ENCODE measurements at places on chromosomes 1 and 21.

GRCh38 chr1:202567738-202568137, 142.5 kb downstream of the SYT2 start:
- peak; percentile 75 for DNase-seq

DNA sequence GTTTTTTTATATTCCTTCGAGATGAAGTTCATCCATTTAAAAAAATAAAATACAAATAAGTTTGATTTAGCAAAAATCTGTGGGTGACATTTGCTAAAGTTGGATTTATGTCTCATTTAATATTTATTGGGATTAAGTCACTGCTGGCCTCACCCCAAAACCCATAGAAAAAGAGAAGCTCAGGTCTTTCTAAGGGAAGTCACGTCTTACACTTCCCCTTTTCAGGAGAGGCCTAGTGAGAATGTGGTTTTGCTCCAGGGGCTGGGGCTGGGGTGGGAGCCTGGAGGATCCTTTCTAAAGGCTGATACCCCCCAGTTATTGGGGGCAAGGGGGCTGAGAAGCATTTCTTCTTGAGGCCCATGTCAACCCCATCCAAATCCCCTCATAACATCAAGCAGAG, 300.3 kb downstream of the DSCAM start:
- DNase-seq = no peak

GRCh38 chr1:245051349-245052221, 103.2 kb upstream of the KIF26B start:
- DNase-seq = peak; percentile 14

GRCh38 chr1:54882519-54882918, 4.5 kb downstream of the DHCR24 start:
- DNase-seq = no peak

DNA sequence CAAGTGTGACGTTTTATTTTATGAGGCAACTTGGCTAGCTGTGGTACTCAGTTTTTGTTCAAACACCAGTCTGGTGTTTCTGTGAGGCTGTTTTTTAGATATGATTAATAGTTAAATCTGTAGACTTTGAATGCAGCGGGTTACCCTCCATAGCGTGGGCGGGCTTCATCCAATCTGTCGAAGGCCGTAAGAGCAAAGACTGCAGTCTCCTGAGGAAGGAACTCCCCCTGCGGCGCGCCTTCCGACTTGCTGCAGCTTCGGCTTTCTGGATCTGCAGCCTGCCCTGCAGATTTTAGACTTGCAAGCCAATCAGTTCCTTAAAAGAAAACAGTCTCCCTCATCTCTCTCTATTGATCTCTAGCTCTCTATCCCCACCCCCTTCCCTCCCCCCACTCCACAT, 4.2 kb upstream of the ZNF496 start:
- DNase-seq = peak; percentile 23

GRCh38 chr1:222454186-222454585, 93.7 kb downstream of the HHIPL2 start:
- DNase-seq = peak; percentile 45

- DNase-seq = peak; percentile 14
Measured at GRCh38 chr1:63955370-63956145, 181.7 kb downstream of the ROR1 start.

- DNase-seq = no peak
Measured at GRCh38 chr1:3000671-3001470, 20.4 kb upstream of the ACTRT2 start.

DNA sequence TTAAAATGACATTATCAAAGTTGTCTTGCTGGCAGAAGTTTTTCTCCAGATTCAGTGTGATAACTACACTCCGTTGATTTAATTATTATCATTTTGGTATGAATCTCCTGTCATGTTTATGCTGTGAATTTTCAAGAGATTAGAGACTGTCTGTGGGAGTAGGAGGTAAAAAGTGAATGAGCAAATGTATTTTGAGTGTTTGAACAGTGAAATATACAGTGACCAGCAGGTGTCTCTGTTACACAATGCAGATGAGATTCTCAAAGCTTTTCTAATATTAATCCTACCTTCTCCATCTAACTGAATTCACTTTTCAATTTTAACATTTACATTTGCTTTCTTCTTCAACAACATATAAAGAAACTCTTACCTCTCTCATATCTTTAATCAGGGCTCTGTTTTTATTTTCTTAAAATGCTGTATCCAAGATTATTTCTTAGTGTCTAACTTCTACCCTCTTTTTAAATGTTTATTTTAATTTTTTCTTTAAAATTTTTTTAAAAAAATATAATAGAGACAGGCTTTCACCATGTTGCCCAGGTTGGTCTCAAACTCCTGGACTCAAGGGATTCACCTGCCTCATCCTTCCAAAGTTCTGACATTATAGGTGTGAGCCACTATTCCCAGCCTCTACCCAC, 20.9 kb upstream of the HSPA13 start:
- peak; percentile 24 for DNase-seq

DNA sequence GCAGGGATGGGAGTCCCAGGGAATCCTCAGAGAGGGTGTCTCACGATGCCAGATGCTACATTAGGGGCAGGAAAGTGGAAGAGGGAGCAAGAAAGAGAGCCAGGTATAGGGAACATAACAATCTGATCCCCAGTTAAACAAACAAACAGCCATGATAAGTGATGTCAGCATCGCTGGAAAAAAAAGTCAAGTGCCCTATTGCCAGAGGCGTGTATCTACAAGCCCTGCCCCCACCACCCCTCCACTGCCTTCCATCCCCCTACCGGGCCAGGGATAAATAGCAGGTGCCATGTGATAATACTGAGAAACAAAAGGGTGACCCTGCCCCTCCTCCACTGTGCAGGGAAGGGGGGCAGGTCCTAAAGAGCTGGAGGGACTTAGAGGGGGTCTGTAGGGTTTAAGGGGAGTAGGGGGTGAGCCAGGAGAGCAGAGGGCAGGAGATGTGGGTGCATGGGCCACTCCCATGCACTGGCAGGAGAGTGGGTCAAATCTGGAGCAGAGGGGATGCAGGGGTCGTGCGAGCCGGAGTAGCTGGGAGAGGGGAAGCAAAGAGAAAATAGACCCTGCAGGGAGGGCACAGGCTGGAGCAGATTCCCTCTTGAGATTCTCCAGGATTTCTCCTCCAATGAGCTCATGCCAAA, 3.4 kb downstream of the SLC26A9 start:
- no peak for DNase-seq

GRCh38 chr1:247387096-247387495, 28.9 kb upstream of the NLRP3 start:
- no peak for DNase-seq

DNA sequence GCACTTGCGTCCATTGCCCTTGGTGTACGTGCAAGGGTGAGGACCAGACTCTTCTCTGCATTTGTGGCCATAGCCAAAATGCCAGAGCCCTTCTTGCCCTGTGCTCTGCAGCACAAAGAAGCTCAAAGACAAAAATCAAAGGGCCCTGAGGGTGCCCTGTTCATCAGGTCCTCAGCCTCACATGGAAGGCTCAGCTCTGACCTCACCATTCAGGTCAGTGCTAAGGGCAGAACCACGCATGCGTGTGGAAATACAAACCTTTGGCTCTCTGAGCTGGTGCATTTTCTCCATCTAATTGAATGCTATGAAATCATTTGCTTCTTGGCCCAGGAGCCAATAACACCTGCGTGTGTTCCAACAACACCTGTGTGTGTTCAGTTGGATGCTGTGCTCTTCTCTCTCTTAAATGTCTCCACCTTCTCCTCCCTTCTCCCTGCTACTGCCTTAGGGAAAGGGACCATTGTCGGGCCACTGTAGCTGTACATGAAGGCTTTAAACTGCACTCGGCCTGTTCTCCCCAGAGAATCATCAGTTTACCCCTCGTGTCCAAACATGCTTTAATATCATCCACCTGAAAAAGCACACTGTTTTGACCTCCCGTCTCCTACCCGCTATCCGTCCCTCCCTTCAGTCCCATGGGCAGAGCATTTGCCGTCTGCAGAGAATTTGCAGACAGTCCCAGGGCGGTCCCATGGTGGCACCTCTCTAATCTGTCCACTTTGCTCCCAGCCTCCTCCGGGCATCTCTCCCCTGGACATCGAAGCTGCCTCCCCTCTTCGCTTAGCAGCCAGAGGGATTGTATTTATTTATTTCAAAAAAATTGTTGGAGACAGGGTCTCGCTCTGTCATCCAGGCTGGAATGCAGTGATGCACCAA, 60.6 kb downstream of the EVA1C start:
- no peak for DNase-seq

DNA sequence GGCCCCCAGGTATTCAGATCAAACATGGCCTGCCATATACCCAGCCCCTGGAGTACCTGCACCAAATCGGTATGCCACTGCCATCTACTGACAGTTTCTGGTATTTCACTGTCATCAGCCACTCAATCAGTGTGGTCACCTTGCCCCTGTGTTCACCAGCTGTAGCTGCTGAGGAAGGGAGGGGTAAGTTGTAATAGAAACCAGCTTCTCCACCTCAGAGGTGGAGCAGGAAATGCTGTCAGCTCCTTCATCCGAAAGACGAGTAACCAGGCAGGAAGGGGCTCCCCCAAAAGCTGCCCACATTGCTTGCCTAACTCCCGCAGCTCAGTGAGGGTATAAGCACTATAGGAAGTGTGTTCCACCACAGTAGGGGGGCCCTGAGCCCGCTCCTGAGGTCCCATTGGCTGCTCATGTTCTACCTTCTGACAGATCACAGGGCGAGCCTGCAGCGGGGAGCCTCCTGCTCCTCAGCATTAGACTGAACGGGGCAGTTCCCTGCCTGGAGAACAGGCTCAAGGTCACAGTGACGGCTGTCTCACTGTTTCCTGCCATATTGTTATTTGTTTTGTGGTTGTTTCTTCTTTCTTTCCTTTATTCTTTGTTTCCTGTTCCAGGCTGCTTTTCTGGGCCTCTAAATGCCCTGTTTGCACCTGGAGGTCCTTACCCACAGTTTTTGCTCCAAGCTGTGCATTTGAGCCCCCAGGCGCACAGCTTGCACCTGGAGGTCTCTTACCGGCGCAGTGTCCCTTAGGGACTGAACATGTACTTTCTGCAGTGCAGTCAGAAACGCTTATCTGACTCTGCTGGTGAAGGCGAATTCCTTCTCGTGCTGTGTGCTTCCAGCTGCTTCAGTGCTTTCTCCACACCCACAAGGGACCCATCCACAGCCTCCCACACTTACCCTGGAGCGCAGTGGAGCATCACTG, 1638.3 kb downstream of the MRPL39 start:
- DNase-seq = peak; percentile 48

GRCh38 chr1:42924851-42925760, 33.6 kb downstream of the SLC2A1 start:
- peak; percentile 22 for DNase-seq

DNA sequence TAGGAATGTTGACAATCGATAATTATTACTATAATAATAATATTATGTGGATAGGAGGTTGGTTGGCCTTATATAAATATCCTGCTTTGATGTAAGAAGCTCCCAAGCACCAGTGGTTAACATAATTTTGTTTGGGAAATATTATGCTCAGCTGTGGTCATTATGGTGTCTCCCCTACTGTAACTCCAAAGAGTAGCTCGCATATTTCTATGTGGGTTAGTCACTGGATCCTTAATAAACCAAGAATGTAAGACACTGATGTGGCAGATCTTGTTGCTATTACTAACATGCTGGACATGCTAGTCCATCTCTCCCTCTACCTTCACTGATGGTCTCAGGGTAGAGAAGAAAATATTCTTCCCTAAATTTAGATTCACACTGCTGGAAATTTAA, 79.2 kb upstream of the RALGPS2 start:
- peak; percentile 94 for DNase-seq

DNA sequence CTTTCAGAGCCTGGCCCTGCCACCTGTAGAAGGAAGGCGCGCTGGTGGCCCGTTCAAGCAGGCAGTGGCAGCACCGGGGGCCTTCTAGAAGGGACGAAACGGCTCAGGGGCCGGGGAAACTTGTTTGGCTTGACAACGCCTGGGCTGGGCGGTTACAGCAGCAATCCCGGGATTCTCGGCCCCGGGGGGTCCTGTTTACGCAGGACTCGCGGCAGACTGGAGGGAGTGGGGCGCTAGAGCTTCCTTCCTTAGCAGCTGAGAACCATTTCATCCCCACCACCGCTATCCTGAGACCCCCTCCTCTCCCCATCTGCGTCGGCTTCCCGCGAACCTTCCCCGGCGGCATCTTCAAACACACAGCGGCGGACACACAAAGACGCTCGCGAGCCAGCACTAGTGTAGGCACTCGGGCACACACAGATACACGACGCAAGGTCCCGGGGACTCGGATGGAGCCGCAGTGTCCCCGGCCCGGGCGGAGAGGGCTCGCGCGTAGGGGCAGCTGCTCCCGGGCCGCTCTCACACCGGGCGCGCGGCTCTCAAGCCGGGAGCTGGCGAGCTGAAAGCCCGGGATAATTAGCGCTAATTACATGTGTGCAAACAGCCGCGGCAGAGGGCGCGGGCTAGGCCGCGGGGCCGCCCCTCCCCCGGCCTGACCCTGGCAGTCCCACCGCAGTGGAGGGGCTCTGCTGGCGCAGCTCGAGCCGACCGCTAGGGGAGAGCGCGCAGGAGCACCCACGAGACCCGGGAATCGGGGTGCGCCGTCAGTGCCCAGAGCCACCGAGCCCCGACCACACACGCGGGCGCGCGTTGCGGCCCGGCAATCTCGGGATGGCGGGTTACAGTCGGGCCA, 271.4 kb downstream of the FOXD2 start:
- DNase-seq = peak; percentile 36

DNA sequence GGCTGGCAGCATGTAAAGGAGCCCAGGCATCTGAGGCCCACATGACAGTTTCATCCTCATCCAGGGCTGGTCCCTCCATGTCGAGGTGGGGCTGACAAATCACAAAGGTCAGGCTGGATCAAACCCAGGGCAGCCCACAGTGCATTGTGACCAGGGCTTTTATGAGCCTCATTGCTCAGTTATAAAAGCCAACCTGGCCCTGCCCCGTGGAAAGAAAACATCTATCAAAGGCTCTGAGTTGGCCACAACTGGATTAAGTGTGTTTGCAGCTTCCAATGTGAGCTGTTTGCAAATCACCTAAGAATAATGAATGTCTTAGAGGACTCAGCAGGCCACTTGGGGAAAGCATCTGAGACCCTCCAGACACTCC, 45.4 kb downstream of the GRHL3 start:
- DNase-seq = no peak

- DNase-seq = no peak
Measured at GRCh38 chr21:34498623-34499022, 13.4 kb downstream of the KCNE1 start.

DNA sequence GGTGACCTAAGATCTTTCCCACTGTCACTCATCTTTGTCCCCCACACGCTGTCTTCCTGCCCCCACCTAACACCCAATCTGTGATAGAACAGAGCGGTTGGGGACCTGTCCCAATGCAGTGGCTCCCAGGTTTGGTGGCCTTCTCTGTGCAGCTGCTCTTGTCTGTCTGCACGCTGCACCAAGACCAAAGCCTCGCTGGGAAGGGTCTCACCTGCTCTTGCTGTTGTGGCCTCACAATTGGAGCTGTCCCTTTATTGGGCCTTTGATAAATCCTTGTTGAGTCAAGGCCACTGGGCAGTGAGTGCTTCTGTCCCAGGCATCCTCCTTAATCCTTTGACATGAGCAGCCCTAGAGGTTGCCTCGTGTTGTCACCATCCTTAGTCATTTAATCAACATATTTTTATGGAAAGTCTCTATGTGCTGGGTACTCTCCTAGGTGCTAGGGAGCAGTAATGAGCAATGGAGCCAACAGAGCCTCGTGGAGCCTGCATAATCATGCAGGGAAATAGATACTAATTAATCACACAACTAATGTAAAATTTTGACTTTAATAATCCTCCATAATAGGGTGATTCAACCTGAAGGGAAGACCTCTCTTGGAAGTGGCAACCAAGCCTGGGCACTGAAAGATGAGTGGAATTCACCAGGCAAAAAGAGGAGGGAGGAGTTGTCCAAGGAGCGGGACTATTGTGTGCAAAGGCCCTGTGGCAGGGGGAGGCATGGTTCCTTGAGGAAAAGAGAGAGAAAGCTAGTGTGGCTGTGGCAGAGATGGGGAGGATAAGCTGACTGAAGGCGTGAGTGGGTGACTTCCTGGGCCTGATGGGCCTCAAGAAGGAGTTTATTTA, 57.6 kb downstream of the MAN1C1 start:
- no peak for DNase-seq

Measured in fibroblast of skin of right biceps (primary cell).